ENCODE measurements at places on chromosomes 4 and X. TPM values are rescaled to one million over a fixed set of nuclear protein-coding genes. Genes with fewer than 3 reads are reported as not detected.

The KLHL13 gene
- 9.1 TPM for total RNA-seq

The HPGD gene
- 85.5 TPM for total RNA-seq

- no peaks in the 10 kb centered on the region for H3K27me3 ChIP-seq
- DNase-seq: no peak
- no peaks in the 10 kb centered on the region for H3K36me3 ChIP-seq
- H3K27ac ChIP-seq: no peak overlapping the region
- H3K4me1 ChIP-seq: no peaks in the 10 kb centered on the region
- H3K4me3 ChIP-seq: no peak overlapping the region
These were observed 236.9 kb downstream of the DCLK2 start for GRCh38 chr4:150315175-150315574.

GRCh38 chr4:119113033-119113655, 22.5 kb upstream of the MYOZ2 start:
- H3K36me3 ChIP-seq: no peaks in the 10 kb centered on the region
- H3K27ac ChIP-seq: no peak overlapping the region
- H3K4me1 ChIP-seq: peaks cover 29% of the 10 kb centered on the region

All from Caco-2 (cell line).